Globus pallidus (tissue), 1 donor: ENCODE measurements at places on chromosomes 11 and 22.

DNA sequence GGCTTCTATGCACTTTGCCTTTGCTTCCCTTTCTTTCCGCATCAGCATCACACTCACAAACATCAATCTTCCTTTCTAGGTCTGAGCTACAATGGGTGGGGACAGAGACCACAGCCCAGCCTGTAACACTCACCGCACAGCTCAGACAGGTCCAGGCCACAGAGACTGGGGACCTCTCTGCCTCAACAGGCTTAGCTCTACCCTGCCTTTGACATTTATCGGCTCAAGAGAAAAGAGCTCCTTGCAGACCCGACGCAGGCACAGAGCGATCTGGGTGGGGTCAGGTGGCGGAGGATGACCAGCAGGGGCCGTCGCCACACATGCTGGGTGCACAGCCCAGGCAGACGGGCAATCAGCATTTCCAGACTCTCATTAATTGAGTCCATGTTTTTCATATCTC, 837.3 kb downstream of the TBC1D22A start:
- DNase-seq = no peak

DNA sequence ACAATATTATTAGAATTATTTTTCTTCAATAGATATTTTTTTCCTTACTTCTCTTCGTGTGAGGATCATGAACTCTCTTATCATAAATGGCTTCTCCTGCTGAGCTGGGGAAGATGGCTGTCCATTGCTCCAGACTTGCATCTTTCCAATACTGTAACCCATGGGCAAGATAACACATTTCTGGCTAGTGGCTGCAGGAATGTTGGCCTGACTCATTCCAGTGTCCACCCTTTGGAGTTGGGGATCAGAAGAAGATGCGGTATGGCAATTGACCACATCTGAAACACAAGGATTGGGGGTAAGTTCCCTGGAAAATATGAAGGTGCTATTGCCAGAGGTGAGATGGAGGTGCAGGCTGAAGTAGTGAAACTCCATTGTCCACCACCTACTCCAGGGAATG, 92.8 kb downstream of the FAR1 start:
- no peak for DNase-seq

DNA sequence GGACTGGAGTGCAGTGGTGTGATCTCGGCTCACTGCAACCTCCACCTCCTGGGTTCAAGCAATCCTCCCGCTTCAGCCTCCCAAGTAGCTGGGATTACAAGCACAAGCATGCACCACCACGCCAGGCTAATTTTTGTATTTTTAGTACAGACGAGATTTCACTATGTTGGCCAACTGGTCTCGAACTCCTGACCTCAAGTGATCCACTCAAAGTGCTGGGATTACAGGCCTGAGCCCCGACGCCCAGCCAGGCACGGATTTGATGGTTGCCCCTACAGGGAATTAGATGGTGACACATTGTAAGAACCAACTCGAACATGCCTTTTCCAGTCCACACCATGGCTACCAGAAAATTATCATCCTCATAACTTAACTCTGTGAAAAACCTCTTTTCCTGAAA, 26.8 kb upstream of the RTL6 start:
- DNase-seq = no peak

DNA sequence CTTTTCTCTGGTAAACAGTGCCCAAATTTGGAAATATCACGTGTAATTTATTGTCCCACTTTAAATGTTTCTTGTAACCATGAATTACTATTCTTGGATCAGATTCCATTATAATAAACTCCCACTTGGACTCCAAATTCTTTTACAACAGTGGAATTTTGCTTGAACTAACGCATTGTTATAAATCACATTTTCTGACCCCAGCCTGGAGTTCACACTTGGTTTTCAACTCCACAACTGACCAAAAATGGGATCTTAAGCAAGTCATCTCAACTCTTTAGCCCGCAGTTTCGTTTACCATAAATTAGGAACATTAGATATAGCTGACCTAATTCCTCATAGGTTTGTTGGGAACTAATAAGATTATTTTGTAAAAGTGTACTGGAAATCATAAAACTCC, 336.8 kb upstream of the NCAM1 start:
- DNase-seq = no peak

DNA sequence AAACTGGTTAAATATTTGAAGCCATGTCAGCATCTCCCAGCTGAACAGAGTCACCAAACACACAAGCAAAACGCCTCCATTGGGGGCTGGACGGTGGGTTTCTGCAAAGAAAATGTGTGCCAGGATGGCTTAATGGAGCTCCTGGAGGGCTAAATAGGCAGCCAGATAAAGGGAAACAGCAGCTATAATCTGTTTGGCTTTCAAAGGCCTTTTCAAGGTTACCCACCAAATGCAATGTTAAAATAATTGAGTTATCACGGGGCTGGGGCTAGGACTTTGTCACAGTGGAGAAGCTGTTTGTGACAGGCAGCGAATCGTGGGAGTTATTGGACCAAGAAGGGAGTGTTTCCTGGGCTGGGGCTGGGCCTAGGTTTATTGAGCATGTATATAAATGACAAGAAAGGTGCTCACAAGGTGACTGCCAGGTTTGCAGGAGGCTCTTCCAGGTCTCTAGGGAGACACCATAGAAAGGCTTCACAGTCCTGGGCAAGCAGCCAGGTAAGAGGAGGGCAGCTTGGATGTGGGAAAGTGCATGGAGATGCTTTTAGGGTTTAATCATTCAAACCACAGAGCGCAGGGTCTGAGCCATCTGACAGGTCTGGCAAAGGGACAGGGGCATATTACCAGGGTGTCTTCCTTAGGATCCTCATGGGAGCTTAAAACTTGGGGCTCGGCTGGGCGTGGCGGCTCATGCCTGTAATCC, 28.3 kb downstream of the GRIK4 start:
- no peak for DNase-seq

DNA sequence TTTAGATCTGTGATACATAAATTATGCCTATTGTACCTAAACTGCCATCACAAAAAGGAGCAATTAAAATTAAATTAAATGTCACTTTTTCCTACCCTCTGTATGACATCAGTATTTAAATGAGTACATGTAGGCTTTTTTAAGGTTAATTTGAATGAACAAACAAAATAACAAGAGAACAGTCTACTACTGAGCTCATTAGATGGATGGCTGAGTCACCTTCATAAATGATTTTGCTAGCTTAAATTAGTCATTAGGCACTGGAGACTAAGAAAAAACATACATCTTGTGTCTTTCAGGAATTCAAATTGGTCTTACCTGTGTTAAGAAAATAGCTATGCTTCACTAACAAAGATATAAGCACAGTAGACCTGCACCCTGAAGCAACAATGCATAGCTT, 153.6 kb downstream of the RCN1 start:
- no peak for DNase-seq

DNA sequence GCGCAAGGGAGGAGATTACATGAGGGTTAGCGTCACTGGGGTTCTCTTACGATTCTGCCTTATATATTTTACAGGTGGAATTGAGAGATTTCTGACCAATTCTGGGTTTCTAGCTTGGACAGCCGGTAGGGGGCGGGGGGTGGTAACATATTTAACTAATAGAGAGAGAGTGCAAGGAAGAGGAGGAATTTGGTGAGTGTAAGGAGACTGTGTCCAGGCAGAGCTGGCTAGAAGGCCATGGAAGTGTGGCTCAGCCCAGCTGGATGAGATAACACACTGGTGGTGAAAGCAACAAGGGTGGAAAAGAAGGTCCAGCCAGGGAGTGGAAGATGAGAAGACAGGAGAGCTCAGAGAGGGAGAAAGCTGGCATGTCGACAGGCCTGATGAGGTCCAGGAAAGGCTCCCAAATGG, 56.5 kb downstream of the ST3GAL4 start:
- DNase-seq = no peak

DNA sequence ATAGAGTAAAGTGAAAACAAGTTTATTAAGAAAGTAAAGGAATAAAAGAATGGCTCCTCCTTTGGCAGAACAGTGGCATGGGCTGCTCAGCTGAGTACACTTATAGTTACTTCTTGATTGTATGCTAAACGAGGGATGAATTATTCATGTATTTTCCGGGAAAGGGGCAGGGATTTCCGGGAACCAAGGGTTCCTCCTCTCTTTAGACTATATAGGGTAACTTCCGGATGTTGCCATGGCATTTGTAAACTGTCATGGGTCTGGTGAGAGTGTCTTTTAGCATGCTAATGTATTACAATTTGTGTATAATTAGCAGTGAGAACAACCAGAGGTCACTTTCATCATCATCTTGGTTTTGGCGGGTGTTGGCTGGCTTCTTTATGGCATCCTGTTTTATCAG, 23.5 kb upstream of the SPTY2D1 start:
- DNase-seq = no peak

DNA sequence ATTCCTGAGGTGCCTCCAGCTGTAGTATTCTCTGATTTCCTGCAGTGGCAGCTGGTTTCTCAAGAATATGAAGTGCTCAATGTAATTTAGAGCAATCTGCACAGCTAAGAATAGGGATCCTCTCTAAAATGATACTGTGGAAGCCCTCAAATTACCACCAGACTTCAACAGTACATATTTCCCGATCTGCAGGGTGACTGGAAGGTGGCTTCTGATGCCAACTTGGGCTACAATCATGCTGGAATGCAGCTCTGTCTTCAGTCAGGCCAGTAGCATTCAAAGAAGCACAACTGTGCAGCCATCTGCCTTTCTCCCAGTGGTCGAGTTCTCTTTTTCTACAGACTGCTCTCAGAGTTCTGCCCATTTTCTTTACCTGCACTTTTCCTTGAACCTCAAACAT, 55.5 kb upstream of the CD5 start:
- DNase-seq = no peak

DNA sequence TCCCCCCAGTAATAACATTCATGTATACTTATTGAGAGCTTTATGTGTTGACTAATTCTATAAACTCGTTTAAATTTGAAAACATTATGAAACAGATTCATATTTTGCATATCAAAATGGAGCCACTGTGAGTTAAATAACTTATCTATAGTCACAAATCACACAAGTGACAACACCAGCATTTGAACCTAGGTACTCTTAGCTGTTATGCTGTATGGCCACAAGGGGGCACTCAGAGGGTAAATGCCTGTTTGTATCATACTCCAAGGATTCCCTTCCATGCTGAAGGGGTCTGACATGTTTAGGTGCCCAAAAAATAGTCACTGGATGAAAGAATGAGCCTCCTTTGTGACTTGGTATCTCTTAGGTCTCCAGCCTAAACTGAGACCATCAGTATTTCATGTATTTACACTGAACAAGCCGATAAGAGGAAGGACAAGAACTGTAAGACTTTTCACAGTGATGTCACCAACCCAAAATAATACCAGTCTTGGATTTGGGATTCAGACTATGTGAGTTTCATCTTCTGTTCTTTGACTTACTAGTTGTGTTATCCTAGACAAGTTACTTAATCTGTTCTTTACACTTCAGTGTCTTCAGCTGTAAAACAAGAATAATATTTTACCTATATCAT, 12.2 kb upstream of the OR52D1 start:
- DNase-seq = peak; percentile 19

- no peak for DNase-seq
Measured at GRCh38 chr11:72265951-72266350, 22.0 kb upstream of the PHOX2A start.

DNA sequence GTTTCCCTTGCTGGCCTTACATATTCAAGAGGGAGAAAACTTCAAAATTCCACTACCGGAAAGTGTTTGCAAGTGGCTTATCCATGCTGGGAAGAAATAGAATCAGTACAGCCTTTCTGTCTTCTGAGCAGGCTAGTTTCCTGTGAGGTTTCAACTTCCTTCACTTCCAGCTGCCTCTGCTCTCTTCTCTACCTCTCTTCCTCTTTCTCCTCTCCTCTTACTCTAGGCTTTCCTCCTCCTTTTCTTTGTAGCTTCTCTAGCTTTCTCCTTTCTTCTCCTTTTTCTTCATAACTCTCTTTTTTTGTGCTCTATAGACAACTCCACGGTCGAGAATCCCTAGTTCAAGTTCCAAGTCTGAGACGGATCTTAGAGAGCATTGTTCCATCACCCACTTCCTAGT, 421.8 kb downstream of the ETS1 start:
- no peak for DNase-seq

DNA sequence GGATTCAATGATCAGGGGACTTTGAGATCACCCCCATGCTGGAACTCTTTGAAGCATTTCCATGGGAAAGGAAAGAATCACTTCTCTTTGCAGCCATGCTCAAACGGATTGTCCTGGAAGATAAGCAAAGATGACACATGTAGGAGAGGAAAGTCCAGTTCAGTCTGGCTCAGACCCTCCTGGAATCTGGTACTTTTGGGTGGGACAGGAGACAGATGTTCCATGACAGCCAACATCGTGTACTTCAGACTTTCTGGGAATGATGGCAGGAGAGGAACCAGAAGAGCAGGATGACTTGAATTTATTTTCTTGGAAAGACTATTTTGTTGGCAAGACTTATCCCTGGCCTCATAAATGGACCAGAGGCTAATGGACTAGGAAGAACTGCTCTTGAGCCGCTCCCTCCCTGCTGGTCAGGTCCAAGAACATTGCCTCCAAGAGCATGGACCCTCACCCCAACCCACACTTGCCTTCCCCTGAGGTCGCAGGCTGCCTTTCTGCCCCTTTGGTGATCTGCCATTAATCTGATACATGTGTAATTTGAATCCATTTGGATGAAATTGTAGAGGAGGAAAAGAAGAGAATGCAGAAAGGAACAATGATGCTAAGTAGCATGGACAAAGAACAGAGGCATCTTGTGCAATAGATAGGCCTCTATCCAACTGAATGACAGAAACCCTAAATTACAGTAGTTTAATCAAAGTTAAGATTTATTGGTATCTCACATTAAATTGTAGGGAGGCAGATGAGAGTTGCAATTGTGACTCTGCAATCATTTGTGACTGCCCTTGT, 201.0 kb downstream of the SNX19 start:
- no peak for DNase-seq

DNA sequence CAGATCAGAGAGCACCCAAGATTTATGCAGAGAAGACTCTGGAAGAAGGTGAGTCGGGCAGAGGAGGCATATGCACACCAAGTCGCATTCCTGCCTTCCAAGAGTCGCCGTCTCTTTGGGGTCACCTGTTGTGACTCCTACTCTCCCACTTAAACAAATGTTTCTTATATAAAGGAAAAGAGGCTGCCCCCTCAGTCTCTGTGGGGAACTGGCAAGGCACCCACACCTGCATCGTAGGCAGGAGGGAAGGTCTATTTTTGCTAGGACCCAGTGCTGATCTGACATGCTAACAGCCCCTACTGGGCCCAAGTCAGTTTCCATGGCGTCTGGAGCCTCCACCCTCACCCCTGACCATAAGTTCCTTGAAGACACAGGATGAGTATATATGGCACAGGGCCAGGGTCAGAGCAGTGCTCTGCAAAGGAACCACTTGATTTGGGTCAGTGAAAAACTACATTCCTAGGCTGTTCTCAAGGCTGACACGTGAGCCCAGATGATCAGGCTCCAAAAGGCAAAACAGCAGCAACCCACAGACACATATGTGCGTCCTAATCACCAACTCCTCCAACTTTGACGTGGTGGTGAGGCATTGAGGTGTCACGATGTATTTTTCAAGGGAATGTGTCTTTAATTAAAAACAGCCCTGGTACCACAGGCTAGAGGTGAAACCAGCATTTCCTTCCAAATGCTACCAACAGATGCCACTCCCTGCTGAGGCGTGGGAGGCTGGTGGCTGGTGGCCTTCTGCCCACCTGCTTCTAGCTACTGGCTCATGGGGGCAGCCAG, 55.6 kb upstream of the CSNK2A3 start:
- DNase-seq = no peak
